ENCODE measurements at places on chromosomes 16 and 17. TPM values are rescaled to one million over a fixed set of nuclear protein-coding genes. Genes with fewer than 3 reads are reported as not detected.

FBXW10B gene
- total RNA-seq: 0.54 TPM

RPAIN gene
- total RNA-seq: 36.7 TPM

ORC6 gene
- 33.5 TPM for total RNA-seq

EVPLL gene
- not detected for total RNA-seq

PIK3R6 gene
- not detected for total RNA-seq

DUS1L gene
- total RNA-seq: 115 TPM

TPSD1 gene
- 0.26 TPM for total RNA-seq

ELP5 gene
- total RNA-seq: 89.5 TPM

TCAP gene
- 1.6 TPM for total RNA-seq

CFAP97D1 gene
- not detected for total RNA-seq

HSD17B2 gene
- total RNA-seq: 0.41 TPM

NHLRC4 gene
- 4.0 TPM for total RNA-seq

KRT33A gene
- not detected for total RNA-seq

MYH2 gene
- not detected for total RNA-seq

Data from Panc1 (cell line).